ENCODE measurements at places on chromosomes 7 and 10.

DNA sequence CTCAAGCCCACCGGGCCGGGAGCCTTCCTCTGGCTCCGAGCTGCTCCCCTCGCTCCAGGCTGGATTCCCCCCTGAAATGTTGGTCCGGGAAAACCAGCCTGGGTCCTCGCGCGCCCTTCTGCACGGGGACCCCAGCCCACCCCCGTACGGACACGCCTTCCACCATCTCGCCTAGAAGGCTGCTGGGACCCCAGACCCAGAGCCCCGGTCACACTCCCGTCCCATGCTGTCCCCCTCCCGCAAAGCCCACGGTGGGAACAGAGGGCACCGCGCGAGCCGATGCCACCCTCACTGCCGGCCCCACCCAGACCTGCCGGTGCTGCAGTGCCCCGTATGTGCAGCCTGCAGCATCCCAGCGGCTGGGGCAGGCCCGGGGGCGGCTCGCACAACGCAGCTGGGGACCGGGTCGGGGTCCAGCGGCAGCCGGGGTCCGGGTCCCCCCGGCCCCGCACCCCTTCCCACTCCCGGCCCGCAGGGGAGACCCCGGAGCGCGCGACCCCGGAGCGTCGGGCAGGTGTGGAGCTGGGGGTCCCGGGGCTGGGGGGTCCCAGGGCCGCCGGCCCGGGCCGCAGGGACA is 871 bp downstream of the SPOCK2 start:
- DNase-seq = no peak

DNA sequence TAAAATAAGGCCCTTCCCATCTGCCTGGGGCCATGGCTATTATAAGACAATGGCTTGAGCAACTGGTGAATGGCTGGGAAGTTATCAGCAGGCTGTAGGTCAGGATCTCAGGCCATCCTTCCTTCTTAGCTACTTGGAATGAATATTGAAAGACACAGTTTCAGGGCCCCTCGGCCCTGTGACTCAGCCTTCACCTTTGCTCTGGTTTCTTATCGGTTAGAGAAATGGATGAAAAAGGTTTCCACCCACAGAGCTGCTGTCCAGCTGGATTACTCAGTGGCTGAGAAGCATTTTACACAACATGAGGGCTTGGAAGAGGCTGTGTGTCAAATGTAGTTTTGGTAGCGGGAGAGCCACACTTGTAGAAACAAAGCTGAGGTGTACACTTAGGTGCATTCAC is 9.4 kb downstream of the ACSL5 start:
- DNase-seq = no peak

- no peak for DNase-seq
These were observed 62.2 kb downstream of the KCNMA1 start for GRCh38 chr10:77575271-77576006.

DNA sequence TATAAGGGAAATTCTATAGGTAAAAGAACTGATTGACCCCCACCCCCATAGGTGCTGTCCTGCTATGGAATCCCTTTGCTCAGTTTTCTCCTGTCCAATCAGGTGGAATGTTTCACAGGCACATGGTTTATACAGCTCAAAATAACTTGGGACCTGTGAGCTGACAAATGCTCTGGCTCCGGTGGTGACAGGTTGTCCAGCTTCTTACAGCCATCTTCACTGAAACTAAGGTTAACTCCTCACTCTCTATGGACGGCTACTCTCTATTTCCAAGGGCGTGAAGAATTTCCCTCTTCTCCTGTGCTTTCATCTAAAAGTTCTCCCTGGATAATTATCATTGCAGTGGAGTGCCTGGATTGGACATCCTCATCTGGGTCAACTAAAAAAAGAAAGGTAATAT is at the start of gene MYPN:
TSS of gene MYPN (plus strand) at position 158 of the 400 bp plus-strand sequence. CDS start 11,951 bp downstream, outside the sequence.
- DNase-seq = no peak

- DNase-seq = no peak
These were observed 43.8 kb downstream of the TCERG1L start for GRCh38 chr10:131267814-131268095.

- DNase-seq = no peak
These were observed 11.9 kb upstream of the COL1A2 start for GRCh38 chr7:94382746-94383145.

DNA sequence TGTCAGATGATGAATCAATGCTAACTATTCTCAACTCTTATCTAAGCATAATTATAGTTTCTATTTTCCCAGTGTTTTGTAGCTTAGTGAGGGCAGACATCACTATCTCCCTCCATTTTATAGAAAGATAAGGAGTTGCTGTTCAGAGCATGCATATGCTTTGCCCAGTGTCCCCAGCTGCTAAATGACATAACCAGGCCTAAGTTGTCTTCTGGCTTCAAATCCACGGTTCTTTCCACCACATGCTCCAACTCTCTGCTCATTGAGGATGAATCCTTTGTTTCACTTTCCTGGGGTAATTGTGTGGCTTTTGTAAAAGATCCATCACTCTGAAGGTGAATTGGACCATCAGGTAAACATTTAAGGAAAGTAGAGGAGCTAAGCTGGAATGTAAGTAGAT is 134.0 kb downstream of the SNX10 start:
- DNase-seq = no peak

GRCh38 chr10:122689146-122689820 is 10.4 kb downstream of the C10orf120 start:
- no peak for DNase-seq

GRCh38 chr7:82740246-82740848 is 296.8 kb upstream of the CACNA2D1 start:
- no peak for DNase-seq

DNA sequence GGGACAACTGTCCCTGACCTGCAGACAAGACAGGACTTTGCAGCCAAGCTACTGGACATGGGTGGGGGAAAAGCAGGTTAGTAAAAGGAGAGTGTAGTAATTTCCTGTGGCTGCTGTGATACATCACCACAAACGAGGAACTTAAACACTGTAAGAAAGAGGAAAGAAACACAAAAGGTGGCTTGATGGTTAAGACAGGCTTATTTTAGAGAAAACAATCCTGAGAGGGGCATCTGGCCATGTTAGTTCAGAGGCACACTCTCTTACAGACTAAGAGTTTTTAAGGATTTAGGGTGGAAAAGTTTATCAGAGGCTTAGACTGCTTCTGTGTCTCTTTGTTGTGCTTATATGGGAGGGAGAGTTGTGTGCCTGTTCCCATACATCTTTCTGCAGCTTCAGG is 667.0 kb downstream of the TYW1 start:
- no peak for DNase-seq

DNA sequence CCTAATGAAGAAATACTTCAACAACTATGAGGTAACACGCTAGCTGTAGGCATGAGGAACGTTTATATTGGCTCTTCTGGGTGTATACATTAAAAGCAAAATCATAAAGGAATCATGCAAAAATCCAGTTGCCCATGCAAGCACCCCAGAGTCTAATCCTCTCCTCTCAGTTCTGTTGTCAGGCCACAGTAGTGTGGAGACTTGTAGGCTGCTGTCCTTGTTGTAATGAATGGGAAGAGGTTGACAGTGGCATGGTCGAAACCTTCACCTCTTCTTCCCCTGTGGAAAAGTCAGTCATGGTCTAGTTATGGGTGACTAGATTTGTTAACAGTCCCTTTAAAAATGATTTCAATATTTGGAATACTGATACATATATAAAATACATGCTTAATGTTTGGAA is 121.3 kb downstream of the CNOT4 start:
- DNase-seq = no peak

- DNase-seq = no peak
These were observed 72.3 kb upstream of the DNAJB12 start for GRCh38 chr10:72426986-72427385.

- DNase-seq = no peak
These were observed 156.3 kb upstream of the C7orf33 start for GRCh38 chr7:148434181-148434757.

DNA sequence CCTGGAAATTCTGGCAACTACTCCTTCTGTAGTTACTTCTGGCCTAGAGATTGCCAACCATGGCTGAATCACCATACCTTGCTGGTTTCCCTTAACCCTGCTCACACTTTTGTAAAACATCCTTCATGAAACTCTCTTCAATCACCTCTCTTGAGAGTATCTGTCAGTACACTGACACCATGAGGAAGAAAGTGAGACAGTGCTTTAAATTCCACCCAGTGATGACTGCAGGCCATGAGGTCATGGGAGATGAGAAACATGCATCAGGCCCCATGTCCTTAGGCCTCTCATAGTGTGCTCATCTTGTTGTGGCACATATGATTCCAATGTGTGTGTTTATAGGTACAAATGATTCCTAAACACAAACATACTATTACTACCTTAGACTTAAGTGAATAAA is 24.6 kb upstream of the NAMPT start:
- DNase-seq = no peak

GRCh38 chr7:21030237-21030871 is 243.7 kb upstream of the SP8 start:
- DNase-seq = no peak

DNA sequence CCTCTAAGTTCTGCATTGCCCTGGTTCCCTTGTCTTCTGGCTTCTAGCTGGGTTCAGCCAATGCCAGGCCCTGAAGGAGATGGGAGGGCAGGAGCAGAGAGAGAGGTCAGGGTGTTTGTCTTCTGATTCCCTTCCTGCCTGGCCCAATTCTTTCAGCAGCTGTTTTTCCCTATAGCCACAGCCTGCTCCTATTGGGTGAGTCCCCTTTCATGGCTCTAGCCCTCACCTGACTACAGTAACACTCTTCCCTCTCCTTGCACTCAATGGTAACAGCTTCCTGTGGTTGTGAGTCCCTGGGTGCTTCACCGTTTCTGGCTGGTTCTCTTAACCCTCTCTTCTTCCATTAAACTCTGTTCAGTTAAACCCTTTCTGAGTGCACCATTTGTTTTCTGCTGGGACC is 17.1 kb downstream of the NPFFR1 start:
- DNase-seq = no peak

DNA sequence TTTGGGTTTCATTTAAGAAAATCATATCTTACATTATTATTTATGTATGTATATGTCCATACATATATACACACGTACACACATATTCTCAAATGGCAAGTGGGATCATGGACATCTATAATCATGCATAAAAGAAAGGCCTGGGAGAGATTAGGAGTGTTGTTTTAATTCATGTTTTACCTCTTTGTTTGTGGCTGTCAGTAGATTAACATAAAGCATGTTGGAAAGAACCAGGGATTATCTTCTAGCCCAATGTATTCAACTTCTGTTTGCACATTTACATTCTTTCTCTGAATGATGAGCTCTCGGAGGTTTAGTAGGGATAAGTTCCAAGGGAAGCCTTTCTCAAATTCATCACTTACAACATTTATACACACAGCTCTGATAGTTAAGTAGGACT is 191.4 kb downstream of the NSUN6 start:
- no peak for DNase-seq

DNA sequence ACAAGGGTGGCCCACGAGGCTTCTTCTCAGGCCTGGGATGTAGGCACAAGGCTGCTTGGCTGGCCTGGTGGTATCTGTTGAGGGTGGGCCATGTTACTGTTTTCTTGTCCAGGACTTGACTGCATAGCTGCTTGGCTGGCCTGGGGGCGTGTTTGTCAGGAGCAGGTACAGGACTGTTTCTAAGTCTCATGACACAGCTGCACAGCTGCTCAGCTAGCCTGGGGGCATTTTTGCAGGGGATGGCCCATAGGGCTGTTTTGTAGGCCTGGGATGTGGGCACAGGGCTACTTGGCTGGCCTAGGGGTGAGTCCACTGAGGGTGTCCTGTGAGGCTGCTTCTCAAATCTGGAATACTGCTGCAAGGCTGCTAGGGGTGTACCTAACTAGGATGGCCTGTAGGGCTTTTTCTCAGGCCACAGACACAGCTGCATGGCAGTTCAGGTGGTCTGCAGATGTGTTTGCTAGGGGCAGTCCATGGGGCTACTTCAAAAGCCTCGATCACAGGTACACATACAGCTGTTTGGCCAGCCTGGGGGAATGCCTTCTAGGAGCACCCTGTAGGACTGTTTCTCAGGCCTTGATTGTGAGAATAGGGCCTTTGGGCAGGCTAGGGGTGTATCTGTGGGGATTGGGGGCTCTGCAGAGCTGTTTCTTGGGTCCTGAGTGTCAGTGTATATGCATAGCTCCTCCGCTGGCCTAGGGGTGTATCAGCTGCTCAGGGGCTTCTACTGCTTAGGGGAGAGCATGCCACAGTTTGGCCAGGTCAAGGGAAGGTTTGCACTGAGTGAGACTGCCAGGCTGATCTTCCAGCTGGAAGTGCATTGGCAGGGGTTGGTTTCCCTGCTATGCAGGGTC is 26.6 kb upstream of the PLA2G12B start:
- no peak for DNase-seq

DNA sequence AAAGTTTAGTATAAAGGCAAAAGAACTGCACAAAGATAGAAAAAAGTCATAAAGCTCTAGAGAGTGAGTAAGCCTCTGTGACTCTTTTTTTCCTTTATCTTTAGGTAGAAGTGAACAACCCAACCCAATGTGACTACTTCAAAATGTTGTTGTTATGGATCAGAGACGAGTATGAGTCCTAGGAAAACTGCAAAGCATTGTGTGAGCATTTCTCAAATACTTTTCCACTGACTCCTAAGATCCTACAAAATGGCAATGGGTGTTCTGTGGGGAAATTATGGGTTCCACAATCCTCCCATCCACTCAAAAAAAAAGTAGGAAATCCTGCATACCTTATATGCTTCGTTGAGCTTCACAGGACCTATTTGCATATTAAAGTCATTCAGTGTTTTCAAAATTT is 177.1 kb downstream of the DGKI start:
- no peak for DNase-seq

DNA sequence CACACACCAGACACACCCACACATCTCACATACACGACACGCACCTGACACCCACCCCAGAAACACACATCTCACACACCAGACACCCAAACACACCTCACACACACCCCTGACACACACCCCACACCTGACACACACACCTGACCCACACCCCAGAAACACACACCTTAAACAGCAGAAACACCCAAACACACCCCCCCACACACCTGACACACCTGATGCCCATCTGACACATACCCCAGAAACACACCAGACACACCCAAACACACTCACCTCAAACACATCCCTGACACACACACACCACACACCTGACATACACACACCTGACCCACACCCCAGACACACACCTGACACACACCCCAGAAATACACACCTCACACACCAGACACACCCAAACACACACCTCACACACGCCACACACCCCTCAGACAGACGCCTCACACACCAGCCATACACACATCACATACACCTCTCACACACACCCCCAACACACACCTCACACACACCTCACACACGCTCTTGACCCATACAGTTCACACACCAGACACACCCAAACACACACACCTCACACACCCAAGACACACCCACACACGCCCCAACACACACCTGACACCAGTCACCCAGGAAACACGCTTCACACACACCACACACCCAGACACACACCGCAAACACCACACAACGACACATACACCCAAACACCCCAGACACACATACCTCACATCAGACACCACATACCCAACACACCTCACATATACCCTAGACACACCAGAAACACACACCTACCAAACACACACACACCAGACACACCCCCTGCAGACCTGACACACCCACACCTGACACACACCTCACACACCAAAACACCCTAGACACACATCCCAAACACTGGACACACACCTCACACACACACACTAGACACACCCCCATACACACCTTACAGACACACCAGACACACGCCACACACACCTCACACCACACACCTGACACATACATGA is 1.7 kb upstream of the CALY start:
- no peak for DNase-seq

Measured in stimulated activated CD4-positive, alpha-beta T cell treated with anti-CD3 and anti-CD28 coated beads, Interleukin-1b, Interleukin-23, amount 100 ng/mL, for 1 hour (primary cell).